PC-9 (cell line): ENCODE measurements at places on chromosomes 5 and 9. TPM values are rescaled to one million over a fixed set of nuclear protein-coding genes. Genes with fewer than 3 reads are reported as not detected.

PCDHGC3 gene
- total RNA-seq, result 0.50 and 0.53 TPM in 2 replicates

RNF224 gene
- 3.9 and 4.7 TPM in 2 replicates for total RNA-seq

B4GALT7 gene
- 27.9 and 29.5 TPM in 2 replicates for total RNA-seq

CHD1 gene
- total RNA-seq, result 23.3 and 30.5 TPM in 2 replicates

HDHD3 gene
- 39.5 and 44.0 TPM in 2 replicates for total RNA-seq

SLC6A18 gene
- not detected in 2 replicates for total RNA-seq

TTC39B gene
- total RNA-seq, result 8.7 and 8.8 TPM in 2 replicates

BARHL1 gene
- not detected in 2 replicates for total RNA-seq

TNC gene
- 1.1 and 1.9 TPM in 2 replicates for total RNA-seq

GNA14 gene
- total RNA-seq, result 1.1 and 1.3 TPM in 2 replicates

CDX1 gene
- not detected in 2 replicates for total RNA-seq

SLC34A1 gene
- 0.28 TPM in 1 of 2 replicates, not detected in the other for total RNA-seq

NIPAL4 gene
- total RNA-seq, result 0.24 TPM in 1 of 2 replicates, not detected in the other

CYLC2 gene
- total RNA-seq, result not detected in 2 replicates

BTNL8 gene
- total RNA-seq, result not detected in 2 replicates

GLRA1 gene
- not detected in 2 replicates for total RNA-seq

GFI1B gene
- not detected in 2 replicates for total RNA-seq

SNCAIP gene
- total RNA-seq, result not detected in 2 replicates

NSG2 gene
- total RNA-seq, result not detected in 2 replicates

PCDHGB1 gene
- total RNA-seq, result not detected in 2 replicates
